ENCODE measurements at places on chromosomes 2 and 18.

GRCh38 chr2:200104015-200104414 is 148.6 kb downstream of the MAIP1 start:
- no peak for DNase-seq

- no peak for DNase-seq
Measured at GRCh38 chr2:74343316-74343715, at the start of gene SLC4A5. SLC4A5 (minus strand) TSS chr2:74343416; CDS start chr2:74315023, 28,393 bp downstream.

GRCh38 chr2:106892048-106892447 is 6.1 kb upstream of the ST6GAL2 start:
- DNase-seq, result no peak

GRCh38 chr2:190649798-190650390 is 1.0 kb downstream of the NAB1 start:
- DNase-seq, result no peak

- no peak for DNase-seq
Measured at GRCh38 chr2:65061910-65062339, 5.7 kb downstream of the CEP68 start.

- no peak for DNase-seq
Measured at GRCh38 chr2:227480528-227480927, 8.6 kb downstream of the AGFG1 start.

DNA sequence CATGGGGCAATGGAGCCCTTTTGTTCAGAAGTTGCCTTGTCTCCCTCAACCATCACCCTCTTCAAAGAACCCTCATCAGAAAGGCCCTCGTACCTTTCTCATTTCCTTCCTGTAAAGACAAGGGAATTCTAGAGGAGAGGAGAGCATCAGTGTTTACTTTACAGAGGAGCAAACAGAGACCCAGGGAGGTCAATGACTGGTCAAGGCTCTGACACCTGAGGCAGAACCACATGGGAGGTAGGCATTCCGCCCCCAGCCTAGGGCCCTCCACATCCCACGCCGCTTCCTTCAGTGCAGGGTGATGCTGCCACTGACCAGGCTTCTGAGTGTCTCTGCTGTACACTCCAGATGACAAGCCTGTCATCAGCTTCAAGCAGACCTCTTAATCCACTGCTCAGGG is 104.7 kb downstream of the NRP2 start:
- DNase-seq, result no peak

GRCh38 chr18:7172611-7173010 is 55.0 kb upstream of the LAMA1 start:
- DNase-seq, result no peak
